ENCODE measurements at places on chromosomes 11 and 22.

DNA sequence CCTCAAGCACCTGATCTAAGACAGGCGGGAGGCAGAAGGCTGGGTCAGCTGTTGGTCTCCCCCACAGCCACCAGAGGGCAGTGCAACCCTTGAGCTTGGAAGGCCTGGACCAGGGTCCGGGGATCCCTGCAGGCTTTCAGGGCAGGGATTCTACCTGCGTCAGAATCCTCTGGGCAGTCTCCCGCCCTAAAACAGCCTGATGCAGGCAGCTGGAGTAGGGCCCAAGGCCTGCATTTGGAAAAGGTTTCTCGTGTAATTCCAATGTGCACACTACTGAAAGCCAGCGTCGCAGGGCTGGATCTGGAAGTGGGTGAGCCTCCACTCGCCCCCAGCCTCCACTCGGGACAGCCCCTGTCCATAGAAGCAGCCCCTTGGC, 31.8 kb downstream of the BID start:
- DNase-seq, result peak; percentile 62

DNA sequence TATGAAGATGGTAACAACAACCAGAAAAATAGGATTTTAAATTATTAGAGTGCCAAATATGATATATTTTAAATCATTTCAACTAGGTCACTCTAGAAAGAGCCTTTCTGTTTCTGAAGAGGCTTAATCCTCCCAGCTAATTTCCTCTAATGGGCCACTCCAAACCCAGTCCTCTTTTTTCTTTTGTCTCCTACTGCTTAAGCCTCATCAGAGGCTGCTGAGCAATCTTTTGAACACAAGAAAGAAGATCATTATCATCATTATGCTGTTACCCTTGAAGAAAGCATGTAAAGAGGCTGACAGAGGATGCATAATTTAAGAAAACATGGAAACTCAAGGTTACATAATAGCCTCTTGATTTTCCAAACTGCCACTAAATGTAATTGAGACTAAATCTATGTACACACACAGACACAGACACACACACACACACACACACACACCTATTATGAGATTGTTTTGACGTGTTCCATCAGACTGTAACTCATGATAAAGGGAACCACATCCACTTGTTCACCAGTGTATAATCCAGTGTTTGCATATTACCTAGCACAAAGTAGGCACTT, 519.6 kb downstream of the METTL15 start:
- no peak for DNase-seq

GRCh38 chr11:104033134-104033533, 3.3 kb upstream of the DDI1 start:
- DNase-seq, result no peak

- no peak for DNase-seq
These were observed 14.8 kb downstream of the OR5B3 start for GRCh38 chr11:58391879-58392278.

DNA sequence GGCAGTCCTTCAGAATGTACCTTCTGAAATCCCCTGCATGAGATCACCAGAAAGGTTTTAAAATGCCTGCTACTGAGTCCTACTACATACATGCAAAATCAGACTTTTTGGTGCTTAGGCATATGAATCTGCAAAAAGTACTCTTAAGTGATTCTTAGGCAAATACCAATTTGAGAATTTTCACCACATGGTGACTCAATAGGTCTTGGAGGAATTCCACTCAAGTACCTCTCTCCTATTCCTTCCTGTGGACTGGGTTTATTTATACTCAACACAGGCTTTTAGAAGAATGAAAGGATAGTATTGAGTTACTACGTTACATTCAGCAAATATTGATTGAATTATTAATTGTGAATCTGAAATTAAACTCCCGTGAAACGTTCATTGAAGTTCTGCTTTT, 223.9 kb downstream of the CNTN5 start:
- no peak for DNase-seq

DNA sequence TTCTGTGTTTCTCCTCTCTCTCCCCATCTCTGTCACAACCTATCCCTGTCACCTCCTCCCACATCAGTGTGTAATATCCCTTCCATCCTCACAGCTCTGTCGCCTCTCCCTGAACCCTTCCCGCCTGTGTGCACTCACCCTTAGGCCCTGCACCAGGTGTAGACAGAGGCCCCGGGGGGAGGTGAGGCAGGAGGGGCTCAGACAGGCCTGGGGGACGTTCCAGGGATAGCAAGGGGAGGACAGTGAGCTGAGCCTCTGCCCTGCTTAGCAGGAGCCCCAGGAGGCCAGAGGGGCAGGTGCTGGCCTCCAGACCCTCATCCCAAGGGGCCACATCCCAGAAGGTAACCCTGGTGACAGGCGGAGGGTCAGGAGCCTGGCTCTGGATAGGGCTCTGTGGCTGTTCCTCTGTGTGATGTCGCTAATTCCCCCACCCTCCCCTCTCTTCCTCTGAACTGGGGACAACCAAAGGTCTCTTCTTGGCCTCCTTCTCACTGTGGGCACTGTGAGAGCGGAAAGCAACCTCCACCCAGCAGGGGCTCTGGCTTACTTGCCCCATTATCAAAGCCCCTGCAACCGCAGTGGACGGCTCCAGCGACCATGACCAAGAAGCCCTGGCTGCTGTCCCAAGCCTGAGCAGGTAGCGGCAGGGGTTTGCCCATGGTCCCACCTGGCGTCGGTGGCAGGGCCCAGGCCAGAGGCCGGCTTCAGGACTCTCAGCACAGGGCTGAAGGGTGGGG, 35.7 kb downstream of the KCNJ4 start:
- DNase-seq, result no peak

DNA sequence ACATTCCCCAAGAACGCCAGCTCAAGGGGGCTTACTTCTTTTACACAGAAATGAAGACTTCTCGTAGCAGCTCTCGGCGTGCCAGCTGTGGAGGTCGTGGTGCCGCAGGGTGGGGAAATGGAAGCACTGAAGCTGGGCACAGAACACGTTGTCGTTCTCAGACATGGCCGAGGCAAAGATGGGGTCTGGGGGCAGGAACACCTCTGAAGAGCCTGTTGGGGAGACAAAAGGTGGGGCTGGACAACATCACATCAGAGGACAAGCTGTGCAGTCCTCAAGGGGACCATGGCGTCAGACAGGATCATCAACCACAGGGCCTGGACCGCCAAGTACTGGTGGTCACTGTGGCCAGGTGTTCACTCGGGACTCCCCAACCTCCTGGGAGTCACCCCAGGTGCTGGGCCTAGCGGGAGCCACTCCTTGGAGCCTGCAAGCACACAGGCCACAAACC, 65.2 kb downstream of the DGCR2 start:
- no peak for DNase-seq

GRCh38 chr11:100706179-100706578, 19.1 kb downstream of the ARHGAP42 start:
- DNase-seq, result no peak

DNA sequence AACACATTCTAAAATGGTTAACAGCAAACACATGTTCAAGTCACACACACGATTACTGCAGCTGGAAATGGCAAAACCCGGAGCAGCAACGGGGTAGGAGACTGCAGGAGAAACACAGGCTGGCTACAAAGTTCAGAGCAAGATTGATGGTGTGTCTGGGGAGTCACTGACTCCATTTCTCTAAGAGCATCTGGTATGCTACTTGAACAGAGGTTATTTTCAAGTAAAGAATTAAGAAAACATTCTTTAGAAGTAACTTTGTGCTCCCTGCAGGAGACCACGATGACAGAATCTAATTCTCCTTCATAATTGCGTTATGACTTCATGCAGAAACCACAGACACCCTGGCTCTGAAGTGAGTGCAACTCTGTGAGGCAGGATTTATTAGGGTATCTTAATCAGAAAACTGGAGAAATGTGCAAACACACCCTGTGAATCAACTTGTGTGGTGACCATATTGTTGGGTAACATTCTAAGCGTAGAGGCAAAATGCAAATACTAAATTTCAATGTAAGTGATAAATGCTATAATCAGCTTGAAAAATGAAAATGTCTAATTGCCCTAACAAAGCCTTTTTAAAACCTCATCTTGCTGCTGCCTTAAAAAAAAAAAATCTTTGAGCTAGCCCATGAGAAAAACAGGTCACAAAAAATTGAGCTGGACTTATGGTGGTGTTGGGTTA, 303.0 kb downstream of the CADM1 start:
- no peak for DNase-seq

GRCh38 chr22:40627612-40628011, 8.9 kb downstream of the MRTFA start:
- DNase-seq, result no peak

GRCh38 chr11:128962896-128963295, 20.2 kb upstream of the TP53AIP1 start:
- DNase-seq, result no peak

DNA sequence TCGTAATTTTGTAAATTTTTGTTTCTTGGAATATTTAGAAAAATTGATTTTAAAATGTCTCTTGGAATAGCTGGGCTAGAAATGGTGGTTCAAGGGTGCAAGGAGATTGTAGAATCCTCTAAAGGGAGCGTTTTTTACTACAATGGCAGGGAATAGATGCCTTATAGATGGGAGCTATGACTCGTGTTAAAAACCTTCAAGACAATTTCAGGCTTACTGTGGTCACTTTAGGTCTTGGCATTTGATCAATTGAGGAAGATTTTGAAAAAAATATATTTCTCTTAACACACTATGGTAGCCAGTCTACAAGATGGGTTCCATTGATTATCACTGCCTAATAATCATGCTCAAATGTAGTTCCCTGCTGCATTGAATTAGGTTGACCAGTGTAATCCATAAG, 25.0 kb downstream of the METTL15 start:
- DNase-seq, result no peak

DNA sequence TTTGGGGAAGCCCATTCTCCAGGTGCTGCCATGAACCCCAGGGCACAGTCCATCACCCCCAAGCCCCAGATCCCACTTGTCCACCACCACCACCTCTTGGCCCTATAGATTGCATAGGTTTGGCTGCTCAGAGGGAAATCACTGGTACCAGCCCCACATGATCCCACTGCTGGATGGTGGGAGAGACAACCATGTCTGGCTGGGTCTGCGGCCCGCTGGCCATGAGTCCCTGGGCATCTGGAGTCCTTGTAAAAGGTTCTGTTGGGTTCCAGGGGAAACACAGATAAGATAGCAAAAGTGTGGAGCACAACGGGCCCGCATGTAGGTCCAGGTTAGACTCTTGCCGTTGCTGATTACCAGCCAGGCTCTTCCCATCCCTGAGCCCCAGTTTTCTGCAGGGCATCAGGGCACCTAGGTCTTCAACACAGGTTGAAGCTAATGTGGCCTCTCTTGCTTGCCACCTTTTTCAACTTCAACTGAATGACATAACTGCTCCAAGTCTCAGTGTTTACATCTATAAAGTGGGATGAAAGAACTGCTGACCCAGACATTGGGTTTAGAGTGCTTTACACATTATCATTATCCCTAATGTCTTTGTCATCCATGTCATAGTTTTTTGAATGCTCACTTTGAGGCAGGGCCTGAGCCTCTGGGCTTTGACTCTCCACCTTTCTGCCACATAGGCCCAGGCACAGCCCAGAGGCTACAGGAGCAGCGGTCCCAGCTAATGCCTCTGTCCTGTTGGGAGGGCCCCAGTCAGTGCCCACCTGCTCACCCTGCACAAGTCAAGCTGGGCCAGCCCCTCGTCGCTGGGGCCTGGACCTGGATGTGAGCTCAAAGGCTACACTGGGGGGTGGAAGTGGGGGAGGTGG, 1.0 kb upstream of the TANGO2 start:
- DNase-seq, result no peak

- DNase-seq, result peak; percentile 31
These were observed 1.1 kb upstream of the FBXO7 start for GRCh38 chr22:32473388-32473952.

GRCh38 chr22:43824724-43825420, 12.8 kb upstream of the EFCAB6 start:
- DNase-seq, result no peak

DNA sequence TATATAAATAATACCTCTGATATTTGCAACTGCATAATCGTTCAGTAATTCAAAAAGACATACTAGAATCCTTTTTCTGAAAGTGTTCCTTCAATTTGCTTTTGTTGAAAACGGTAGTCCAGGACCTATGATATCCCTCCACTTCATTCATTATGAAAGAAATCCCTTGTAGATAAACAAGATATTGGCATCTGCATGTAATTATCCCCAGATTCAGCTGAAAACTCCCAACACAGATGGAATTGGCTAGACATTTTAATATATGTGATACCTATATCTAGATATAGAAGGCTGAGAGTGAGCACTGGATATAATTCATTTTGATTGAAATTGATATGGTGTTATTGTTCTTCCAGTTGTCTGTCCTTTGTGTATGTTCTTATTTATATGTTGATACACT, 109.4 kb downstream of the MSANTD4 start:
- no peak for DNase-seq

DNA sequence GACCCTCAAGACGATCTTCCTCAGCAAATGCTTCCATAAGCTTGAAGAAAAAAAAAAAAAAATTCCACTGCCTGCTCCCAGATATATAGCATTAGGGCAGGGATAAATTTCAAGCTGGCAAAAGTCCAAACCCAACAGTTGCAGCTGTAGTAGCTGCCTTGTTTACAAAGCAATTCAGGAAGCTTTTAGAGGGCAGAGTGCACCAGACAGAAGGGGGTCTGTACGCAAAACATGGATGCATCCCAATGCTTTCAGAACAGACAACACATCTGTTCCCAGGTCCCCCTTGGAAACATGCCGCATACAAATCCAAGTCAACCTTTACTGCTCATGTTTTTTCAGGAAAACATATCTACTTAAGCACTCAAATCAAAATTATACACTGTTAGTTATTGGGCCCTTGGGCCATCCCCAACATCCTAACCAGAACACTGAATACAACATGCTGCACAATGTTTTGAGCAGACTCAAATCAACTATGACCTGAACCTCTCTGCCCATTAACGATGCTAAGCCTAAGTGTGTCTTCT, 94.5 kb downstream of the CADM1 start:
- no peak for DNase-seq

- peak; percentile 69 for DNase-seq
These were observed 297.1 kb downstream of the ETS1 start for GRCh38 chr11:128290106-128290840.

DNA sequence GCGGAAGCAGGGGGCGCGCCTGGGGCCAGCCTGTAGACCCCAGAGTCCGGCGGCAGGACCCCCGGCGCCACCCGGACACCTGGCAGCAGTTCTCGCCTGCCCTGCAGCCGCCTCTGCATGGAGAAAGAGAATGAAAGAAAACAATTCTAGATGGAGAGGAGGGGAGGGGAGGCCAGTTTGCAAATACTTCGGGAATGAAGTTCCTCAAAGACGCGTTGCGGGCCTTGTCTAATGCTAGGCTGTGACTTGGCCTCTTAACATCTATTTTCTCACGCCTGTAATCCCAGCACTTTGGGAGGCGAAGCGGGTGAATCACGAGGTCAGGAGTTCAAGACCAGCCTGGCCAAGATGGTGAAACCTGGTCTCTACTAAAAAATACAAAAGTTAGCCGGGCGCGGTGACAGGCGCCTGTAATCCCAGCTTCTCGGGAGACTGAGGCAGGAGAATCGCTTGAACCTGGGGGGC, 2.1 kb upstream of the BARX2 start:
- no peak for DNase-seq

DNA sequence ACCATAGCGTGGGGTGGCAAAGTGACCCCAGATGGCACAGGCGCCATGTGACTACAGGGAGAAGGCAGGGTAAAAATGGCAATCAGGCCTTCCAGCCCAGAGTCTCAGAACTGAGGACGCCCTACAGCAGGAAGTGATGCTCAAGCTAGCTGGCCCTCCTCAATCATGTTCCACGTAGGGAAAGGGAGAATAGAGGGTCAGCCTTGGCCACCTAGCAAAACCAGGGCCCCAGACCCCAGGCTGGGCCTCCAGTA, 978 bp upstream of the ANKRD13D start:
- DNase-seq, result no peak

- DNase-seq, result no peak
These were observed 27.5 kb upstream of the MTNR1B start for GRCh38 chr11:92941676-92942571.

- no peak for DNase-seq
These were observed 96.6 kb downstream of the BCR start for GRCh38 chr22:23276656-23277582.
